Subcutaneous preadipocyte (primary cell): ENCODE measurements at places on chromosomes 3 and 15. TPM values are rescaled to one million over a fixed set of nuclear protein-coding genes. Genes with fewer than 3 reads are reported as not detected.

Gene MKRN3
- 2.3 TPM in 1 of 2 replicates, not detected in the other for total RNA-seq

Gene CFAP44
- total RNA-seq, result 2.2 and 3.3 TPM in 2 replicates

Gene SLC9C1
- under 0.01 TPM in 1 of 2 replicates, not detected in the other for total RNA-seq

Gene TLR9
- not detected in 2 replicates for total RNA-seq

Gene CYP1A2
- total RNA-seq, result not detected in 2 replicates

Gene PLSCR5
- total RNA-seq, result not detected in 2 replicates

Gene FMN1
- under 0.01 and 0.59 TPM in 2 replicates for total RNA-seq

Gene RSL24D1
- total RNA-seq, result 71.7 and 94.1 TPM in 2 replicates

Gene LINGO1
- under 0.01 TPM in 1 of 2 replicates, not detected in the other for total RNA-seq

Gene CHRFAM7A
- total RNA-seq, result 0.20 TPM in 1 of 2 replicates, not detected in the other

Gene DLL4
- not detected in 2 replicates for total RNA-seq

Gene MESP2
- total RNA-seq, result 0.78 and 1.1 TPM in 2 replicates

Gene U2SURP
- total RNA-seq, result 67.6 and 99.5 TPM in 2 replicates

Gene IL20RB
- 1.8 and 3.1 TPM in 2 replicates for total RNA-seq

Gene GOLGA6A
- not detected in 2 replicates for total RNA-seq

Gene MUC13
- total RNA-seq, result not detected in 2 replicates

Gene PRSS50
- total RNA-seq, result not detected in 2 replicates

Gene MKRN2OS
- total RNA-seq, result not detected in 2 replicates

Gene MAP1A
- total RNA-seq, result 45.4 and 72.8 TPM in 2 replicates

Gene GOLGA8Q
- total RNA-seq, result 0.20 and 1.1 TPM in 2 replicates

Gene TUBGCP4
- total RNA-seq, result 9.6 and 17.6 TPM in 2 replicates

Gene LRRC31
- total RNA-seq, result not detected in 2 replicates

Gene GP9
- not detected in 2 replicates for total RNA-seq

Gene ZNF660
- 0.20 and 1.8 TPM in 2 replicates for total RNA-seq

Gene TMEM45A
- total RNA-seq, result 20.7 and 39.7 TPM in 2 replicates

Gene PLA2G4F
- total RNA-seq, result not detected in 2 replicates

Gene THBS1
- total RNA-seq, result 19.4 and 90.4 TPM in 2 replicates

Gene BSN
- under 0.01 and 0.20 TPM in 2 replicates for total RNA-seq

Gene CHST13
- total RNA-seq, result not detected in 2 replicates

Gene PCNP
- 71.6 and 77.2 TPM in 2 replicates for total RNA-seq

Gene SEMA5B
- not detected in 2 replicates for total RNA-seq

Gene TMCO5A
- not detected in 2 replicates for total RNA-seq

Gene HOMER2
- 1.4 and 2.9 TPM in 2 replicates for total RNA-seq

Gene PAQR9
- total RNA-seq, result 0.20 TPM in 1 of 2 replicates, not detected in the other

Gene ASB14
- total RNA-seq, result not detected in 2 replicates

Gene DENND4A
- total RNA-seq, result 25.4 and 30.5 TPM in 2 replicates

Gene VPS13C
- total RNA-seq, result 67.2 and 67.6 TPM in 2 replicates

Gene IGF1R
- total RNA-seq, result 13.6 and 21.5 TPM in 2 replicates
